ENCODE measurements at places on chromosomes 5 and 9.

GRCh38 chr5:140882591-140882899 lies 621 bp downstream of the PCDHA13 start:
- no peak for DNase-seq

- no peak for DNase-seq
Observed at GRCh38 chr9:125794708-125795107, 47.5 kb downstream of the PBX3 start.

DNA sequence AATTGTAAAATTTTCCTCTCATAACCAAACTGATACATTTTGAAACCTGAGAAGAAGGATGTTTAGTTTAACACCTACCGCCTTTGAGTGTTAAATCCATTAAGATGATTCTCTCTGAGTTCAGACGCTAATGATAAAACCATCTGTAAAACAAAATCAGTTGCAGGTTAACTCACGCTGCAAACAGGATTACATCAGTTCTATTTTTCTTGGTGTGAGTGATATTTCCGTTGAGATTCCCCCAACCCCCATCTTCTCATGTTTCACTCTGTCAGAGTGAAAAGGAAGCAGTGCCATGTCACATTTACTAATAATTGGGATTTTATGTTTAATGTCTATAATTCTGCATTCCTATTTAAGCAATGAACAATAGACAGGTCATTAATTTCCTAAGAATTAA lies 146.5 kb downstream of the FANCC start:
- DNase-seq, result peak; percentile 67

GRCh38 chr5:146440870-146441495 lies 6.2 kb upstream of the TCERG1 start:
- DNase-seq, result peak; percentile 43

DNA sequence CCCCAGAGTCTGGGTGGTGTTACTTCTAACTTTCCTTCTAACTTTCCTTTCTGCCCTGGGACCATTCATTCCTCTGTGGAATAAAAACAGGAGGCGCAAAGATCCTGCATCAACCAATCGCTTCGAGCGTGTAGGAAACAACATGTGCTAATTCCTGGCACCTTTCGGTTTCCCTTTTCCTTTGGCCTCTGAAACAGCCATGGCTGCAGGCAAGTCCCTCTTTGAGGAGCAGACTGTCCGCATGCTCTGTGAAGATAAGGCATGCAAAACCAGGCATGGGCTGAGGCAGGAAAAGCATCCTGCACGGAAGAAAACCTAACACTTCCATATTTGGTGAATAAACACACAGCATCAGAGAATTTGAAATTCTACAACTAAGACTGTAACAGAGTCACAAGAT lies 128.3 kb downstream of the HSD17B3 start:
- DNase-seq, result no peak

DNA sequence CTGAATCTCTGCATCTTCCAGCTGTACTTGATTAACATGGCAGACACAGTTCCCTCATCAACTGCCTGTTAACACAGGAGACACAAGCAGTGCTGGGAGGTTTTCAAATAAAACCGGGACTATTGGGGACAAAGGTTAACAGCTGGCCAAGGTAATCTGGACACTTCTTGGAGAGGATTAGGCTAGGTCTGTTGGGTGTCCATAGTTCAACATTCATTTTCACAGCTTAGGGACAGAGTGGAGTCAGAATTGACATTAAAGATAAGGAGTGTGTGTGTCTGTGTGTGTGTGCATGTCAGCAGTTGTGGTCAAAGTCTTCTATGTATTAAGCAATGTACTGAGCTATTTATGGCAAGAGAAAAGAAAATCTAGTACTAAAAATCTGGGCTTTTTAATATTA lies 216.2 kb downstream of the MED10 start:
- DNase-seq, result peak; percentile 32

DNA sequence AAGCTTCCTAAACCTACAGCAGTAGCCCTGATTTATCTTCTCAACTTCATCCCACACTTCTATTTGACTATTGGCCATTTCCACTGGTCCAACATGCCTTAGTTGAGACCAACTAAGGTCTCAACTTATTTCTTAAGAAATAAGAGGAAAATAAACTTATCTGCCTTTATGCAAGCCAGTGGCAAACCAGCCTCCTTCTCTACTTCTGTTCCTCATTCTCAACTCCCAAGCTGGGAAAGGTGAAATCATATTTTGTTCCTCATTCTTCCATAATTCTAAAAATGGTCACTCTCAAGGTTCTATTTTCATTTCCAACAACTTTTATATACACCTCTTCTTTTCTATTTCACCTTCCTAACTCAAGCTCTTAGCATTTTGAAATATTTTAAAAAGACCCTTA lies 149.6 kb upstream of the C9orf72 start:
- DNase-seq, result no peak

DNA sequence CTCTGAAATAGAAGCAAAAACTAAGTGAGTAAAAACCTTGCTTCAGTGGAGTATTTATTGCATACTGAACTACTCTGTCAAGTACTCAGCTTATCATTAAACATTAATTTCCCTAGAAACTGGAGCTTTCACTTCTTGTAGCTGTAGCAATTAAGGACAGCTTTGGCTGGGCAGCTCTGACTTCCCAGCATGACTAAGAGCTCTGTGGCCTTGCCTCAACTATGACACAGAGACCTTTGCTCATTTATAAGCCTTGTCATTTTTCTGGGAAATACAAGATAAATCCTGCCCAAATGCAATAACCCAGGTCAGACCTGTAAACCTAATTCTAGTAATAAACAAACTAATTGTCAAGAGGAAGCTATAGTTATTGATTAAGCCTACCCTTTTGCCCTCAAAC lies 65.4 kb upstream of the STK32A start:
- DNase-seq, result no peak

DNA sequence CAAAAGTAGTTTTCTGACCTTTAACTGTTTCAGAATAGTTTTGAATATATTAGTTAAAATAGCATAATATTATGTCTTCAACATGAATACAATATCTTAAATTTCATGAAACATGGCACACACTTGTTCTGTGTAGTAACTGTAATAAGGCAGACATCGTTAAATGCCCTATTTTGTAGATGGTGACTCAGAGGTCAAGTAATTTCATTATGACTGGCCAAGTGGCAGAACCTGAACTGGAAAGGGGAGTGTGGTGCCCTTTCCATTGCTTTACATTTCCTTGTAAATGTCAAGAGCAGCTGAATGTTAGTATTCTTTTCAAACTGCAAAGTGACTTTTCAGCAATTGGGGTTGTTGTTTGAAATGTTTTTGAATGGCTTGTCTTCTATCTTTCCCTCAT lies 201.2 kb upstream of the CDKN2B start:
- no peak for DNase-seq

- DNase-seq, result no peak
Observed at GRCh38 chr9:108783326-108783725, 72.5 kb downstream of the ACTL7B start.

DNA sequence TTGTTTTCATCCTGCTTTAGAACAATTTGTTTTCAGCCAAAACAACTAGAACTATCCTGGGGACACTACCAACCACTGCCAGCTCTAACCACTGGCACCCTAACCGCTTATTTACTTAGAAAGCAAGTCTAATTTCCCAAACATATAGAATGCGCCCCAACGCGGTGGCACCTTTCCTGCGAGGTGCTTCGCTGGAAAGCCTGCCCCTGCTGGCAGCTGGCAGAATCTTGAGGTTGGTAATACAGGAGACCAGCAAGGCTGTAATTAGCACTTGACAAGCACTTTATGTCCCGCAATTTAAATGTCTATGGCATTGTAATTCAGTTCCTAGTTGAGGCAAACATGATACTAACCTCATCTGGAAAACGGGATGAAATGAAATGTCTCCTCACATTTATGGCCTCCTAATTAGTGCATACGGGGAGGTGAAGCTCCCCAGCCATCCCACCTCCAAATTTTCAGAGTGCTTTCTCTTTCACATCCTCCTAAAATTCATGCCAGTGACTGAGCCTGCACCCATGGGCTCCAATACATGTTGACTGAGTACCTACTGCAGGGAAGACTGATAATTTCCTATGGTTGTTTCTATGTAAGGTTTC lies 30.4 kb downstream of the GABBR2 start:
- no peak for DNase-seq

DNA sequence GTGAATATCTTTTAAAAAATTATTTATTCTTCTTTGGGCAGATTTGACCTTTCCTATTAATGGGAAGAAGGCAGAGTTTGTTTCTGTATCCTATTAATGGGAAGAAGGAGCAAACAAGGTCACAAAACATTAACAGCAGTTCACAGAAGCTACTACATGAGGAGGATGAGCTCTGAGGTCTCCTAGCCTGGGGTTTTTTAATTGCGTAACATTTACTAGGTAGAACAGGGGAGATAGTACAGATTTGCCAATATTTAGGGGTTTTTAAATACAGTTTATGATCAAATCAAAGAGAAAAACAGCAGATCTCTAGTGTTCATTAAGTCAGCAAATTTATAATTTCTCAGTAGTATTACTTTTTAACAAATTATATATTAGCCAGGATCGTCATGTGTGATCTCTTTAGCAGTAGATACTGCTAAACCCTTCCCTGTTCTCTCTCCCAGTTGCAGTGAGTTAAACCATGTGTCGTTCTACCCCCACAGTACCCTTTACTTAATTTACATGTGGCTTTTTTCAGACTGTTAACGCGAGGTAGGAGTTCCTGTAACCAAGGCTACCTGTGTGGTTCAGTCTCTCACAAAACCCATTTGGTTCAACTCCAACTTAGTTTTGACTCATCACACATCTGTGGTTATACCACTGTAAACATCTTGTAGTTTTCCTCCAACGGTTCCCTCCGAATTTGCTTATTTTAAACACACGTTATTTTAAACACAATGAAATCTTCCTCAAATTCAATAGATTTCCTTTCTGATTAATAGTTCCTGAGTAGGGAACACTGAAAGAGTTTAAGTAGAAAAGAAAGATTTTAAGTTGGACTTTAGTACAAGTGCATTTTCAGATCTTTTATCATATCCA lies 13.3 kb downstream of the SLC25A46 start:
- DNase-seq, result peak; percentile 85

GRCh38 chr9:127854184-127854806 lies at the start of gene ENG:
Gene ENG, minus strand, starts transcription at chr9:127854658. Its CDS starts 303 bp downstream, at chr9:127854355.
- peak; percentile 75 for DNase-seq

DNA sequence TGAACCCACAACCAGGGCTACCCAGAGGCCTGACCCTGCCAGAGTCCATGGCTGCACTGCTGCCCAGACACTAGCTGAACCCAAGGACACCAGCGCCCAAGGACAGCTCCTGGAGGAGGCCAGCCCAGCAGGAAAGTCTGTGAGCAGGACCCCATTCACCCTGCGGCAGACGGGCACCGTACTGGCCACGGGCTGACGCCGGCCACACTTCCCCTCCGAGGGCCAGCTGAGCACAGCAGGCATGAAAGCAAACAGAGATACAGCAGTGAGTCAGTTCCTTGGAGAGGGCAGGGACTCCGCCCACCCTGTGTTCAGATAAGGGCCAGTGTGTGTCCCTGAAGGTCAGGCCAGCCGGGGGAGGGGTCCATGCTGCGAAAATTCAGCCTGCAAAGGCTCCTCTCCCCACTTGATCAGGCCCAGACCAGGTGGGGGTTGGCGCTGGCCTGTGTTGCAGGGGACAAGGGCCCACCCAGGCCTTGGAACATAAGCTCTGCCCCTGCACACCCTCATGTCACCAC lies 3.2 kb downstream of the RNF208 start:
- DNase-seq, result no peak

GRCh38 chr9:972501-973294 lies 3.8 kb upstream of the DMRT3 start:
- peak; percentile 60 for DNase-seq
